NCI-H1105 (cell line): ENCODE measurements at places on chromosomes 12 and 14.

- DNase-seq = no peak
Observed at GRCh38 chr12:5585178-5585577, 153.3 kb downstream of the NTF3 start.

GRCh38 chr12:56839915-56840325 is 76.8 kb downstream of the HSD17B6 start:
- DNase-seq = no peak

DNA sequence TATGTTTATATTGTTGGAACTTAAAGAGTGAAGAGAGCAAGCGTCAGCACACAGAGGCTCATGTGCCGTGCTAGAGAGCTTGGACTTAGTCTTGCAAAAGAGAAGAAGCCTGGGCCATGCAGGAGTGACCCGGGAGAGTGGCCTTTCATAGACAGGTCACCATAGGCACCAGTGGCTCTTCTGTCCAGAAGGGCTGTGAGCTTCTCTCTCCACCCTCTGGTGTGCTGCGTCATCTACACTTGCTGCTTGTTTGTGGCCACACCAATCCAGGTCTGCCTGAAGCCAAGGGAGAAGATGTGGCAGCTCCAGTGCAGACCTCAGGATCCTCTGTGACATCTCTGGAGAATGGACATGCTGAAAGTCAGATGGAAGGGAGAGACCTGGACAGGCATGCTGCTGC is 74.4 kb downstream of the NTF3 start:
- DNase-seq = no peak

DNA sequence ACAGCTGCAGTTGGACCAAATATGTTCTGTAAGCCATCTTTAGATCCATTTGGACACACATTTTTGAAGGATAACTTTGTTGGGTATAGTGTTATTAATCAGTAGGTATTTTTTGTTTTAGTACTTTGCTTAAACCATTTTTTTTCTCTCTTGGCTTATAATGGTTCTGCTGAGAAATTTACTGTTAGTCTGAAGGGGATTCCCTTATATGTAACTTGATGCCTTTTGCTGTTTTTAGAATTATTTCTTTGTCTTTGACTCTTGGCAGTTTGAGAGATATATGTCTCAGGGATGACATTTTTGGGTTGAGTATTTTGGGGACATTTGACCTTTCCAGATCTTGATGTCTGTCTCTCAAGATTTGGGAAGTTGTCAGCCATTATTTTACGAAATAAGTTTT is 169.8 kb downstream of the GPHN start:
- no peak for DNase-seq

GRCh38 chr12:104482748-104483147 is 26.0 kb downstream of the CHST11 start:
- DNase-seq = no peak

DNA sequence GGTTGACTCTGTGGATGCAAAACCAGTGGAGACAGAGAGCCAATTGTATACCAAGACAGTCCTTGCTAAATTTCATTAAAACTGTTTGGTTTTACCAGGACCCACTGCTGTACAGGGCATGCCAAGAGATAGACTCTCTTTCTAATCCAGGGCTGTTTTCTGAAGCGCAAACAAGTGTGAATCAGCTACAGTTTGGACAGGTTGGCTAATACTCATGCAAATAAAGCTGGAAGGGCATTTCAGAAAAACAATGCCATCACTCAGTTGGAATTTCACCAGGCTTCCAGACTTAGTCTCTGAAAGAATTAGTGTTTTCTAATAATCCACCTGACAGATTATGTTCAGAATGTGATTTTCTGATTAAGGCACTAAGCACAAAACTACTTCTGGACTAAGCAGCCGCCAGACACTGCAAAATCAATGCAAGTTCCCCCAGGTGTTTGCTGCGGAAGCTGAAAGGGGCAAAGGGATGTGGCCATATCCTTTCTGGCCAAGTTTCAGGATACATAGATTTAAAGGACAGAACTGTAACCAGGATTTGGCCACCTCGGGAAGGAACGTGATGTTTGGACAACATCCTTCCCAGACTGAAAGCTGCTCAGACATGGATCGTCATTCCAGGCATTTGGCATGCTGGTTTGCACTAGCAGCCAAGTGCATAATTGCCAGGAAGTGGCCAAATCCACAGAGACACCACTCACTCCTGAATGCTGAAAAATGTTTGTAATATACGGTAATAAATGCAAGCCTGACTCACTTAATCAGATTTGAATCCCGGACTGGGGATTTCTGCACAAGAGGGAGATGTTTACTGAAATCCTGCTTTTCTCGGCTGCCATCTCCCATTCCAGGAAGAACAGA is 32.0 kb upstream of the CDKN3 start:
- no peak for DNase-seq

DNA sequence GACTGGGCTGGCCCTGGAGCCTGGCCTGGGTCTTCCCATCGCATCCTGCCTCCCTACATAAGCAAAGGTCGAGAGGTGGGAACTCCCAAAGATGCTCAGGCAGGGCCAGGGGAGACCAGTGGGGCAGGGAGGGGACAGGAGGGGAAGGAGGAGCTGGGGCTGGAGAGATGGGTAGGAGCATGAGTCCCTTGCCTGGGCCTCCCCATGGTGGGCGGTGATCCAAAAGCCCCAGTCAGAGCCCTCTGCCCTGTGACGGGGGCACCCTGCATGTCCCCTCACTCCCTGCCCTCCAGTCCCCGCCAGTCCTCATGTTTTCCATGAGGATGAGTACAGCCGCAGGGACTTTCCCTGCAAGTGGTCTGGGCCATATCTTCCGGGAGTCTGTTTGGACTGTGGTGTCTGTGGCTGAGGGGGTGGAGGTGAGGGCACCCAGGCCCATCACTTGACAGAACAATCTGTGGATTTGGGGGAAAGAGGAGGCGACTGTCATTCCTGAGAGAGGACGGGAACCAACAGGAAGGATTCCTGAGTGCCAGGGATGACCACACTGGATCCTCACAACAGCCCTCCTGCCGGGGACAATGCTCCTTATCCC is 9.3 kb downstream of the BDKRB2 start:
- DNase-seq = no peak

- no peak for DNase-seq
Observed at GRCh38 chr14:92846162-92846897, 52.2 kb downstream of the GOLGA5 start.

DNA sequence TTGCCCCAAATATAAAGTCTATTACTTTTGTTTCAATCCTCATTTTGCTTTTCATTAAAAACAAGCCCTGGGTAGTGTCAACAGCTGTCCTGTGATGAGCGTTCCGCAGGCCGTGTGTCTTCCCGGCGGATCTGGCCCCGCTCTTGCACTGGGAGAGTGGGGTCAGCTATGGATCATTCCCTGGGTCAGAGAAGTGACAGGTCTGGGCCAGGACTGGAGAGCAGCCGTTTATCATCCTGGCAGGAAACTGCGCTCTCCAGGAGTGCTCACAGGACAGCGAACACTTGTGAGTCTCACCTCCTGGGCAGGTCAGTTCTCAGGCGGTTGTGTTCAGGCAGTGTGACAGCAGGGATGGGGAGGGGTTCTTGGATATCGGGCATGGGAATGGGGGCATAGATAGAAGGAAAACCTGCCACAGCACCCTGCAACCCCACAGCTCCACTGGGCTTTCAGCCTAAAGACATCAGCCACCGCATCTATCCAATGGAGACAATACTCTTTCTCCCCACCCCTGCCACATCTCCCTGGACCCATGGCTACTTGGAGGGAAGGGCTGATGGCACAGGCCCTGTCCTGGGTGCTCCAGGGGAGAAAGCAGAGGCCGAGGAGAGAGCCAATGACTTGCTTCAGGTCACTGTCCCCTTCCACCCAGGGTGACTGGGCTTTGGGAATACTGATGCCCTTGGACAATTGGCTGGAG is 47.8 kb upstream of the CHGA start:
- no peak for DNase-seq

- no peak for DNase-seq
Observed at GRCh38 chr14:105420101-105420973, 710 bp downstream of the MTA1 start.

DNA sequence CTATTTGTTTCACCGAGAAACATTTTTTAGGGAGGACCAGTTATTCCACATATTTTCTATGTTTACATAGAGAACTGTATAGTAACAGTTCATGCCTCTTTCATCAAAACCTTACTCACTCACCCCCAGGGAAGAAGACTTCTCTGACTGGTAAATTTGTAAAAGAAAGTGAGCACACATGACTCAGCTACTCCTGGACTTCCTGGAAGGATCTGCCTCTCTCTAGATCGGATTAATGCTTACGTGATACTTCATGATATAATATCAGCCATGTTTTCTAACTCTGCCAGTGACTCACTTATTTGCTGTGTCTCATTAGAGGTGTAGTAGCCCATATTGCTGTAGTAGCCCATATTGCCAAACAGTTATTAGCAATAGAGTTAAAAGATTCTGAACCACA is 494.3 kb upstream of the ATXN7L3B start:
- no peak for DNase-seq

DNA sequence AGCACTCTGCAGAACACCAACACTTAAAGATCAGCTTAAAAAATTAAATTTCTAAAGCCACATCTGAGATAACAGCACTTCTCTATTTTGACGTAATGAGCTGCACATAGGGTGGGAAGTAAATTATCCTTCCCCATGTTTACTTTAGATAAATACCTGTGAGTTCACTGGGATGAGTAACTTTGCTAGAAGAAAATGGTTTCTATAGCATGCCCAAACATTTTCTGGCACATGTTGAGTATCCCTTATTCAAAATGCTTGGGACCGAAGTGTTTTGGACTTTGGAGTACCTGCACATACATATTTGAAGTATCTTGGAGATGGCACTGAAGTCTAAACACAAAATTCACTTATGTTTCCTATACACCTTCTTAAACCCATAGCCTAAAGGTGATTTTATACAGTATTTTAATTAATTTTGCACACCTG is 6.6 kb downstream of the SLC38A2 start:
- DNase-seq = no peak

DNA sequence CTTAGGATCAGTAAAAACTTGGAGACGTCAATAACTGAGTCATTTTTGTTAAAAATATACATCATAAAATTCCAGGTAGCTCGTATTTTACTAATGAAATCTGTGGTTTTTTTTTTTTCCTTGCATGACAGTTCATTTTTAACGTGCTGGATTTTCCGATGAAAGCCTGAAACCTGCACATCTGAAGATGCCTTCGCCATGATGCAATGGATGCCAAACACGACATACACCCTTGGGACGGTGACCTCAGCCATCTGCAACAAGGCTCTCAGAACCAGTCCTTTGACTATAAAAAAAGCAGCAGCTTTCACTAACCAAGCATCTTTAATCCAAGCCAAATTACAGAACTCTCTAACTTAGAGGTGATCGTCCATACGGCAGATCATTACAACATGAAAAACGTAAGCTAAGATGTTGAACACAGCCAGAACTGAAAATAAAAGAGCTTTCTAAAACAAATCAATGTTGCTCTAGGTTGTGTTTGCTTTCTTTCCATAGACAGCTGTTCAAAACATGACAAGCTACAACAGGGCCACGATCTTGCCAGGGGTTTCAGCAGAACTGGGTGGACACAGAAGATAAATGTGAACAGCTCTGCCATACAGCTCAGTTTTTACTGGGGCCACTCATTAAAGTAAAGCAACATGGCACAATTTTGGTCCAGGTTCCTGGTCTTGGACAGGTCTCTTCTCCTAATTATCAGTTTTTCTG is 7.8 kb downstream of the NIN start:
- no peak for DNase-seq

DNA sequence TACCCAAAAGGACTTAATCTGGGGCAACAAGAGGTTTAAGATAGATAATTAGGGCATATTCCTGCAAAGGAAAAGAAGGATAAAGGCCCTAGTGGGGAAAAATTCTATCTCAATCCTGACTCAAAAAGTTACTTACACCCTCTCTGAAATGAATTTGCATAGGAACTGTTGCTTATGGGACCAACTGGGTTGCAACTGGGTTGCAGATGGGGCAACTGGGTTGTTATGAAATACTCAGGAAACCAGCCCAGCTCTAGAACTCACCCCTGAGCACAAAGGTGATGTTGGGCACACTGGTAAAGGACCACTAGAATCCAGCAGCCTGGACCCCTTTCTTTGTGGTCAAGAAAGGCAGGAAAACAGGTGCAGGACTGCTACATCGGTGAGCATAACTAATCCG is 17.2 kb upstream of the RILPL1 start:
- no peak for DNase-seq

GRCh38 chr14:39005044-39005880 is 97.8 kb downstream of the SEC23A start:
- DNase-seq = no peak

DNA sequence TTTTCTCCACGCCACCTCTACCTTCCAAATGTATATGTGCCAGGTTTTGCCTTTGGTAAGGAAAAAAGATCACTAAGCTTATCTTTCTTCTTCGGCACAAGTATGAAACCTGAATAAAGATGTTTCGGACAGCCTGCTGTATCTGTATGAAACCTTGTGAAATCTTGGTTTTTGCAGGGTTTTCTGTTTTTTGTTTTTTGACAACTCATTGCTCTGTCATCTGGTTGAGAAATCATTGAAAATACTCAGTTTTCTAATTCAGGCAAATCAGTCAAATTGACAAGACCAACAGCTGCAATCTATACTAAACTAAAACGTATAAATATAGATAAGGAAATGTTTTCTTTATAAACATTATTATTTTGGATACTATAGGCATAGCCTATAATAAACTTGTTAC is 63.1 kb upstream of the FGD4 start:
- no peak for DNase-seq

GRCh38 chr14:23750357-23750756 is 114.2 kb downstream of the DHRS2 start:
- no peak for DNase-seq

DNA sequence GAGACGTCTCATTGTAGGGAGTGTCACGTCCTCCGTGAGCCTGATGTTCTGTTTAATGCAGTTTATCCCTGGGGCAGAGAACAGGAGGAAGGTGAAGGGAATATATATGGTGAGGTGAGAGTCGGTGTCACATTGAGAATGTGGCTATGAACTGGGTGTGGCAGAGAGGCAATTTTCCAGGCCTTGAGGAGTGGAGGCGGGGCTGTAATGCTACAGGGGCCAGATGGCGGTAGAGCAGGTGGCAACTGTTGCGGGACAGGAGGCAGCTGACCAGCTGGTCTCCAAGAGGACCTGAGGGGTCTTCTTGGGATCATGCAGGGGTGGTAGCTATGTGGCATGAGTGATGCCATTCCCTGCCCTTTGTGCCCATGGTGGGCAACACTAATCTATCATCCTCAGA is 59.6 kb downstream of the CACNA1C start:
- no peak for DNase-seq

DNA sequence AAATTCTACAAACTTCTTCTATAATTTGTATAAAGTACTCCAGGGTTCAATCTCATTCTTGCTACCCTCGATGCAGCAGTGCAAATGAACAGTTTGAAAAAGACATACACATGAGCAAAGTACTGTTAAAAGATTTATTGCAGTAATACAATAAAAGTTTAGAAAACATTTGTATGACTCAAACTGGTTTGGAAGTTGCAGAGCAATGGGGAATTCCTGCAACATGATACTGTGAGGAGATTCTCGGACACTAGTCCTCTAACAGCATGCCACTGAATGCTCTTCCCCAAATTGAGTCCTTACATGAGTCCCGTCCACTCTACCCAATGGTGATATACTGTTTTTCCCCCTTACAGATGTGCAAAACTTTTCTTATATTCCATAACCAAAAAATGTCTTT is 45.4 kb downstream of the ATG14 start:
- no peak for DNase-seq
